ENCODE measurements at places on chromosomes 11 and 22.

DNA sequence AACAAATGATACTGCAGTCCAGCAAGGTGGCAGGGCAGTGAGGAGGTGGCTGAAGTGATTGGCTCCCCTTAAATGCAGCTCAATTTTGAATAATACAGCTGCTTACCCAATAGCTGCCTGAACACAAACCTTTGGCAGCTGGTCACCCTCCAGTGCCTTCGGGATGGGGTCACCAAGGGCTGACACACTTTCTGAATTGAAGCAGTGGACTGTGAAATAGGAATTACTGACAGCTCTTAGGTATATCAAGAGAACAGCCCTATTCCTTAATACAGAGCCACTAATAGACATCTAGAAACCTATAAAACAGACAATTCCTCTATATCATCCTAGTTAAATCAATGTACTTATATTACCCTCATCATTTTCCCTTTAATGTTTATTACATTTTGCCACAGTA lies 474.2 kb upstream of the KIRREL3 start:
- no peak for ATAC-seq

- no peak for ATAC-seq
These were observed 2.0 kb downstream of the NAA40 start for GRCh38 chr11:63940786-63941185.

DNA sequence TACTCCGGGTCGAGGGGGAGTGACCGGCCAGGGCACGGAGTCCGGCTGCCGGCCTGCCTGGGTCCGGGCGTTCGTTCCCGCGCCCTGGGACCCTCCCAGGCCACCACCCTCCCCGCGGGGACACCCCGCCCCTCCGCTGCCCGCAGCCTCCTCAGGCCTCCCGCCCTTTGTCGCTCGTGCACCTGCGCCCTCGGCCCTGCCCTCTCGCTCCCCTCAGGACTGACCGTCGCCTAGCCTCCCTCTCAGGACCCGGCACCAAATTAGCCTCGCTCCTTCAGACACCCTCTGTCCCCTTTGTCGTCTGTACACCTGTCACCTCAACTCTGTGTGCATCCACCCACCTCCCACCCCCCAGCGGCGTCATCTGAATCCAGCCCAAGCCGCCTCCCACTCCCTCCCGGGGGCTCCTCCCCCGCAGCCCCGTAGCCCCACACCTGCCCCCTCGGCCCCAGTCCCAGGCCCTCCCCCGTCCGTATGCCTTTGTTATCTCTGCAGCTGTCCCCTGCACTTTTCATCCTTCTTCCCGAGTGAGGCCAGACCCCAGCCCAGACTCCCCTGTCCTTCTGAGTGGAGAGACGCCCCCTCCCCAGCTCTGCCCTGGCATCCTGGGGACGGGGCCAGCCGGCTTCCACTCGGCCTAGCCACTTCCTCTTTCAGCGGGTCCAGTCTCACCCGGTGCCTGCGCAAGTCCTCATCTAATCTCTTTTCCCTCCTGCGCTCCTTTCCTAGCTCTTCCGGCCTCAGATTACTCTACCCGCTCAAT lies 643 bp downstream of the TIGD3 start:
- ATAC-seq, result peak; percentile 16

GRCh38 chr11:64854534-64855502 lies 10.4 kb upstream of the CDC42BPG start:
- peak; percentile 87 for ATAC-seq

DNA sequence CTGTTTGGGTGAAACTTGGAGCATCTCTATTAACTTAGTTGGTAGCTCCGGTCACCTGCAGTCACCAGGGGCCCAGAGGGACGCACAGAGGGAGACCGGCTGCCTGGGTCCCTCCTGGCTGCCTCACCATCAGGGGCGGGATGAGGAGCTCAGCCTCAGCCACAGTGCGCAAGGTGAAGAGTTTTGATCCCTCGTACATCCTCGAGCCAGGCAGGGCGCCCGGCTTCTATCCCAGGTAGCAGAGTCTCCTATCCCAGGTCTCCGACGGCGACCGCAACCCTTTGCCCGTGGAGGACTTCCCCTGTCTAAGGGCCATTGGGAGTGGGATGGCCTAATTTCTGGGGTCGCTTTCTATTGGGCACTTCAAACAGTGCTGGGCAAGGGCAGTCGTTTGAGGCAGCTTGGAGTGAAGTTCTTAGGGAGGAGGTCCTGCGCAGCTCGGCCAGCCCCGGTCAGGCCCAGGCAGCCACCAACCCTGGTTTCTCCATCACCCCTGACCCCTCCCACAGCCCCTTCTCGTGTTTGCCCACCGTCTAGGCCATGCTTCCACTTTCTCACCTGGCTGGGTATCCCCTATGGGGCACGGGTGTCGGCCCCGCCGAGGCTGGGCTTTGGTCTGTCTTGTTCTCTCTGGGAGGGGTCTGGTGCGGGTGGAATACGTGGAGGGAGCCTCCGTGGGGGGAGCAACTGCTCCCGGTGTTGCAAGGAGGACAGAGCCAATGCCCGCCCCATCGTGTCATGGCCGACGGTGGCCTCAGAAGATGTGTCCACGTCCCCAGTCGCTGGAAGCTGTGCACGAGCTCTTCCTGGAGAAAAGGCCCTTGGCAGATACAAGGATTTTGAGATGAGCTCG lies 3.6 kb upstream of the MRGPRG start:
- ATAC-seq, result no peak

DNA sequence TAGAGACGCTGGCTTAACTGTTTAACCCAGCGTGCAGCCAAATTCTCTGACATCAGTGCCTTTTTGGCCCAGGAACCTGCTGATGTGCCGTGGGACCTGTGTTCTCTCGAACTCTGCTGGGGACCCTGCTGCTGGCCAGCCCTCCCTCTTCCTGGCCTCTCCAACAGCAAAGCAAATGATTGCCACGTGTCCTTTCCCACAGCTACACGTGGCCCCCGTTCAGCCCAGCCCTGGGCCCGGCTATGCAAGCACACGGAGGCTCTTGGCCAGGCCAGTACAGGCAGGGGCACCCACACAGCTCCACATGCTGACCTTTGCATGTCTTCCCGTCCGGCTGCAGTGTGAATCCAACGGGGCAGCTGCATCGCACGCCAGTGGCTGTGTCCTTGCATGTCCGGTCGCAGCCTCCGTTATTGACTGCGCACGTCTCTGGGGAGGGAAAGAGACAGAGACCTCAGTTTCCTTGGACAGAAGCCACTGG lies 51.6 kb upstream of the TTLL12 start:
- no peak for ATAC-seq

- ATAC-seq, result no peak
These were observed 27.6 kb downstream of the SLC6A5 start for GRCh38 chr11:20627026-20627425.

GRCh38 chr11:104089481-104089880 lies 53.0 kb downstream of the DDI1 start:
- no peak for ATAC-seq

- ATAC-seq, result peak; percentile 46
These were observed 48.2 kb downstream of the ST3GAL4 start for GRCh38 chr11:126403658-126404057.

DNA sequence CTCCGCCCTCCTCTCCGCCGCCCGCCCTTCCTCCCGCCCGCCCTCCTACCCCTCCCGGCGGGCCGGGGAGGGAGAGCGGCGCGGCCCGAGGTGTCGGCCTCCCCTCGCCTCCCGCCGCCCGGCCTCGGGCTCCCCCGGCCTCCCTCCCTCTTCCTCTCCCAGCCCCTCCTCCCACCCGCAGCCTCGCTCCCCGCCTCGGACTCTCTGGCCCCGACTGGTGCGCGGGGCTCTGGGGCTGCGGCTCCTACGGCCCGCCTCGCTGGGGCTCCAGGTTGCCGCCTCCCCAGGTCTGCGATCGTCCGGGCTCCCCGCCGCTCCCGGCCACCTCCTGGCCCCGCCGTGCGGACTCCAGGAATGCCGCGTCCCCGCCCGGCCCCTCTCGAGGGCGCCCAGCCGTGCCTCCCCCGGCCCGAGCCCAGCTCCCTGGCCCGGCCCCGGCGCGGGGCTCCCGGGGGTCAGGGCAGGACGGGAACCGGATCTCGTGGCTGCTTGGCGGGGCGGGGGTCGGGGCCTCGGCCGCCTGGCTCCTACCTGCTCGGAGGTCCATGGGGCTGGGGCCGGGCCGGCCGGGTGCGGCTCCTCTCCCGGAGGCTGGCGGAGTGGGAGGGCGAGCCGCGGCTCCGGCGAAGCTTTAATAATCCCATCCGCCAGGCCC lies at the start of gene CLCF1:
TSS of gene CLCF1 (minus strand) at position 606 of the 655 bp plus-strand sequence. CDS start at position 547, 59 bp downstream.
- ATAC-seq, result peak; percentile 34

DNA sequence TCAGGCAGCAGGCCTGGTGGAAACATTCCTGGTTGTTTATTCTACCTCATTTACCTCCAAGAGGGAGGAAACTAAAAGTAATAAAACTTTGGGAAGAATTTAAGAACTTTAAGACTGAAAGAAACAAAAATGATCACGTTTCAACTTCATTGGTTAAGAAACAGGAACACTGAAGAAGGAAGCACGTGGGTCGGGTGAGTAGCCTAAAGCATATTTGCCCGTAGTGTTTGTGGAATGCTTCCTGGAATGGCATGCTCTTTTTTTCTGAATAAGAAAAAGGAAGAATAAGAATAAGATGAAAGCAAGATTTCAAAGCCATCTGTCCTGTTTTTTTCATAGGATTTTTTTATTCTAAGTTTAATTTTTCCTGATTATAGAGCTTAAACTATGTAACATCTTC lies 83.1 kb downstream of the WNT11 start:
- ATAC-seq, result no peak

GRCh38 chr11:77558380-77558779 lies 31.4 kb upstream of the AQP11 start:
- no peak for ATAC-seq

- no peak for ATAC-seq
These were observed 48.7 kb upstream of the GRIK4 start for GRCh38 chr11:120462825-120463224.

DNA sequence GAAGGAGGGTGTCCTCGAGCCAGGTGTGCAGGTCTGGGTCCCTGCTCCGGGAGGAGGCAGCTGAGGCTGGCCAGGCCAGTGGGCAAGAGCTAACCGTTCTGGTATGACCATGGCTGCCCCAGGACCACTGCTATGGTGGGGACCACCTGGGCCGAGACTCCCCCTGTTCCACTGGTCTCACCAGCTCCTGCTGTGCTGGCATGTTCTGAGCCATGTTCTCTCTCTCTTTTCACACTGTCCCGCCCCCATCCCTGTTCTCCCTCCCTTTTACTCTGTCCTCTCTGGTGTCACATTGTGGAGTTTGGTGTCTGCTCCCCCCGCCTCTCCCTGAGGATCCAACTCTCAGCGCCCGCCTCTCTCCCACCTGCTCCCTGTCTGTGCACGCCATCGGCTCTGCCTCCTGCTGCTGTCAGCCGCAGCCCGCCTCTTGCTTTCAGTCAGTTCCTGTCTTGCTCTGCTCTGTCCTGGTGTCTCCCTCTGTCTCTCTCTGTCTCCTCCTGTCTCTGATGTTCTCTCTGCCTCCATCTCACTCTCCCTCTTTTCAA lies 66.4 kb downstream of the LRRC32 start:
- no peak for ATAC-seq

DNA sequence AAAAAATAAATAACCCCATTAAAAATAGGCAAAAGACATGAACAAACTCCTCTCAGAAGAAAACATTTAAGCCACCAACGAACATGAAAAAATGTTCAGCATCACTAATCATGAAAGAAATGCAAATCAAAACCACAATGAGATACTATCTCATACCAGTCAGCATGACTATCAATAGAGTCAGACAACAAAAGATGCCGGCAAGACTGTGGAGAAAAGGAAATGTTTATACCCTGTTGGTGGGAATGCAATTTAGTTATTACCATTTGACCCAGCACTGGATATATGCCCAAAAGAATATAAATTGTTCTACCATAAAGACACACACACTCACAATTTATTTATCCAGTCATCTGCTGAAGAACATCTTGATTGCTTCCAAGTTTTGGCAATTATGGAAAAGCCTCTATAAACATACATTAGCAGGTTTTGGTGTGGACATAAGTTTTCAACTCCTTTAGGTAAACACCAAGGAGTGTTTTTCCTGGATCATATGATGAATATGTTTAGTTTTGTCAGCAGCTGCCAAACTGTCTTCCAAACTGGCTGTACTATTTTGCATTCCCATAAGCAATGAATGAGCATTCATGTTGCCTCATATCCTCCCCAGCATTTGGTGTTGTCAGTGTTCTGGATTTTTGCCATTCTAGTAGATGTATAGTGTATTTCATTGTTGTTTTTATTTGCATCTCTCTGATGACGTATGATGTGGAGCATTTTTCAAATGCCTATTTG lies 28.0 kb downstream of the OR8D1 start:
- ATAC-seq, result no peak

DNA sequence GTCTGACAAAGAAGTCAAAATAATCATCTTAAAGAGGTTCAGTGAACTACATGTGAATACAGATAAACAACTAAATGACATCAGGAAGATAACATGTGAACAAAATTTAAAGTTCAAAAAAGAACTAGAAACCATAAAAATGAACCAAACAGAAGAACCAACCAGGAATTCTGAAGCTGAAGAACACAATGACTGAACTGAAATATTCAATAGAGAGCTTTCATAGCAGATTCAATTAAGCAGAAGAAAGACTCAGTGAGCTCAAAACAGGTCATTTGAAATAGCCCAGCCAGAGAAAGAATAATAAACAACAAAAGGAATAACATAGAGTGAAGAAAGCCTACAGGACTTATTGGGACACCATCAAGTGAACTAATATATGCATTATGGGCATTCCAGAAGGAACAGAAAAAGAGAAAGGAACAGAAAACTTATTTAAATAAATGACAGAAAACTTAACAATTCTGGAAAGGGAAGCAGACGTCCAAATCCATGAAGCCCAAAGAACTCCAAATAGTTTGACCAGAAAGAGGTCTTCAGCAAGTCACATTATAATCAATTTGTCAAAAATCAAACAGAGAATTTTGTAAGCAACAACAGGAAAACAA lies 11.0 kb upstream of the SLC36A4 start:
- ATAC-seq, result no peak

DNA sequence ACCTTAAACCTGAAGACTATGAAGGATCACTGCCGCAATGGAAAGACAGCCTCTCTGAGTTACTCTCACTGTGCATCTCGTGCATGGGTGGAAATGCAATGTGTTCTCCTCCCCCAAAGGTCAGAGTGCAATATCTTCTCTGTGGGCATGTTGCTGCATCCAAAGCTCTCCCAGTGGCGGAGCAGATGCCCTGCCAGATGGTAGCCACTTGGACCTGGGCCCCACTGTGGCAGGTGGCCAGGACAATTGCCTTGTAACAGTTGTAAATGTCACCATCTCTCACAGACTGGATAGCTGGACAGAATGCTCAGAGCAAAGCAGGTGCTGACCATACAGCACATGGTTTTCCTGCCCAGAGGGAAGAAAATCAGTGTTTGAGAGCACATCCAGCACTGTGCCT lies 542.0 kb downstream of the FAM181B start:
- no peak for ATAC-seq

GRCh38 chr11:118956094-118956846 lies at the start of gene UPK2:
Gene UPK2 (plus strand): TSS chr11:118956298. CDS start chr11:118956351, 53 bp downstream.
- peak; percentile 97 for ATAC-seq

GRCh38 chr22:43385770-43386641 lies 25.8 kb upstream of the MPPED1 start:
- ATAC-seq, result peak; percentile 92
